ENCODE measurements at places on chromosomes 2 and 18. TPM values are rescaled to one million over a fixed set of nuclear protein-coding genes. Genes with fewer than 3 reads are reported as not detected.

The RNU2-63P gene
- total RNA-seq = not detected

The KCNJ3 gene
- total RNA-seq = not detected

The M1AP gene
- not detected for total RNA-seq

The CYRIA gene
- total RNA-seq = 2.9 TPM

The HOXD12 gene
- not detected for total RNA-seq

The NFE2L2 gene
- total RNA-seq = 232 TPM

The TTC27 gene
- 10.3 TPM for total RNA-seq

The MC5R gene
- not detected for total RNA-seq

The TUBA3E gene
- not detected for total RNA-seq

The CNNM3 gene
- total RNA-seq = 5.3 TPM

The DSG1 gene
- not detected for total RNA-seq

The SCN9A gene
- 0.68 TPM for total RNA-seq

The SAG gene
- total RNA-seq = not detected

The KIDINS220 gene
- total RNA-seq = 38.4 TPM

The FHOD3 gene
- total RNA-seq = not detected

The CBLN2 gene
- not detected for total RNA-seq

The FAM237A gene
- total RNA-seq = not detected

The C1QL2 gene
- not detected for total RNA-seq

The PRSS56 gene
- not detected for total RNA-seq

The ZSWIM2 gene
- not detected for total RNA-seq

The GPR45 gene
- total RNA-seq = not detected

The LANCL1 gene
- 20.7 TPM for total RNA-seq

The DGKD gene
- total RNA-seq = 11.1 TPM

The CASP8 gene
- 13.3 TPM for total RNA-seq

The ZNF396 gene
- total RNA-seq = 0.88 TPM

The TBR1 gene
- total RNA-seq = not detected

The FHL2 gene
- 48.7 TPM for total RNA-seq

The TMEM169 gene
- total RNA-seq = not detected

The DYSF gene
- 7.6 TPM for total RNA-seq

The UGT1A10 gene
- total RNA-seq = not detected

The PSMA8 gene
- total RNA-seq = not detected

The IL18R1 gene
- total RNA-seq = 13.1 TPM

The PCGF1 gene
- total RNA-seq = 8.9 TPM

The POTEI gene
- total RNA-seq = not detected

The SIX2 gene
- total RNA-seq = 130 TPM

The SCYGR4 gene
- total RNA-seq = not detected

The GALNT3 gene
- 0.69 TPM for total RNA-seq

The UGT1A8 gene
- not detected for total RNA-seq

The SCN2A gene
- total RNA-seq = 0.10 TPM
